Thoracic aorta (tissue), 2 donors: ENCODE measurements at places on chromosomes 4 and X.

DNA sequence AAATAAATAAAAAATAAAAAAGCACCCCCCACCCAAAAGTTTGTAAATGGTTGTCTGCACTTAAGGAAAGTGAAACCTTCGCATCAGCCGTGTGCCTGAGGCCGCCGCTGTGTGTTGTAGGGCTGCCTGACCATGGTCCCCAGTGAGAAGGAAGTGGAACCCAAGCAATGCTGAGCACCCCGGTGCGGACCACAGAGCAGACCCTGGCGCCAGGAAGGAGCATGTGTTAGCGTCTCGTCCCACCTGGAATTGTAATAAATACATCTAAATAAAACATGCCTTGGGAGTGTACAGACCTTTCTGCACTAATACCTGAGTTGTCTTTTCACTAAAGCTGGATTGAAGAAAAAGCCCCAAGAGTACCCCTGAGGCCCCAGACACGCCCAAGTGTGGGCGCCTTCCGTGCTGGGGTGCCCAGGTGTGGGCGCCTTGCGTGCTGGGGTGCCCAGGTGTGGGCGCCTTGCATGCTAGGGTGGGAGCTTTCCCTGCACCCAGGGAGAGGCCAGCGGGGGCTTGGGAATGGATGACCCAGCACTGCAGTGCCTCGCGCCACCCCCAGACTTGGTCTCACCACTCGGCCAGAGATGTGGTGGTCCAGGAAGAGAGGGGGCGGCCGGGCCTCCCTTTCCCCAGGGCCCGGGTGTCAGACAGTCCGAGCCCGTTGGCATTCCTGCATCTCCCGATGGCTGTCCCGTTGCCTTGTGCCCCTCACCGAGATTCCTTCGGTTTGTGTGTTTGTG is 33.7 kb downstream of the HTT-AS start:
- DNase-seq: no peak

DNA sequence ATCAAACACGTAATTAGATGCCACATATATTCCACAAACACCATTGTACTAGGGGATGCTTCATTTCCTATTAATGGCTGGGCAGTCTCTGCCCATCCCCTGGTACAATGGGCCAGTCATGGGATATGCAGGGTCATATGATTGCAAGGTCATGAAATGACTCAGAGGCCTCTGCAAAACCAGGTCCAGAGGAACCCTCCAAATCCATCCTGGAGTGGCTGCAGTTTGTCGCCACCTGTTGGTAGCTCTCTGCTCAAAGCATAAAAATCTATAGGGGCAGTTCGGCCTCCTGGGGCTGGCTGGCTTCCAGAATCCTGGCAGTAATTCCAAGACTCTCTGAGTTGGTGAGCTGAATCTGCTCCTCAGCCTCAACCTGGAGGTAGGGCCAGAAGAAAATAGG is 22.9 kb upstream of the PUDP start:
- no peak for DNase-seq

- DNase-seq: no peak
Observed at GRCh38 chr4:76322236-76322635, 15.7 kb downstream of the STBD1 start.

- no peak for DNase-seq
Observed at GRCh38 chr4:138972956-138973801, 42.4 kb upstream of the NOCT start.

- DNase-seq: no peak
Observed at GRCh38 chrX:148741441-148741840, 241.0 kb downstream of the AFF2 start.

DNA sequence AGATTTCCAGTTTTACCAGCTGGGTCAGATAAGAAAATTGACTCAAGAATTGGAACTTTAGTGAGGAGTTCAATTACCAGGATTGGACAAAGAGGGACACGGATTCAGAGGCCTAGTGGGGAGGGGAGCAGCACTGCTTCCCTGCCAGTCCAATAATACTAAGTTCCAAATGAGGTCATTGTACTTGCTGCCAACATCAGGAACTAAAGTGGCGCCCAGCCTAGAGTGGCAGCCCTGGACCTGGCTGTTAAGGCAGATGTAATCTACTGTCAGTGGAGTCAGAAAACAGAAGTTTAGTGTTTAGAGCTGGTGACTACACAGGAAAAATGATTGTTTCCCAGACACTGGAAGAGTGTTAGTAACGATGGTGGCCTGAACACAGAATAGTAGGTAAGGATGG is 42.7 kb upstream of the RAPGEF2 start:
- no peak for DNase-seq

DNA sequence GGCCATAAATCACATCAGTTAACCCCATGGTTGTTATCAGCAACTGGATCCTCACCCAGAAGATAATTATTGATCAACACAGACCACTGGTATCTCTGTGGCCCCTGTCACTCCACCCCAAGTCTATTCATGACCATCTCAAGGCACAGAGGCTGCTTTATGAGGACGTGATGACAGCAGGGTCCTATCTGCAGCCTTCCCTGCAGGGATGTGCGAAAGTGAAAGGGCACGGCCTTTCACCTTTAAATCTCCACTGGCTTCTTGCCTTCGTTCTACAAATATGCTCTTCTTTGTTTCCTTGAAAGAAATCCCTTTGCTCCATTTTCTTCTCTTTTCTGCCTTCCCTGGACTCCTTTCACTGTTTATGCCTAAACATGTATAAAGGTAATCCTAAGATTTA is 170.6 kb upstream of the EDNRA start:
- no peak for DNase-seq

DNA sequence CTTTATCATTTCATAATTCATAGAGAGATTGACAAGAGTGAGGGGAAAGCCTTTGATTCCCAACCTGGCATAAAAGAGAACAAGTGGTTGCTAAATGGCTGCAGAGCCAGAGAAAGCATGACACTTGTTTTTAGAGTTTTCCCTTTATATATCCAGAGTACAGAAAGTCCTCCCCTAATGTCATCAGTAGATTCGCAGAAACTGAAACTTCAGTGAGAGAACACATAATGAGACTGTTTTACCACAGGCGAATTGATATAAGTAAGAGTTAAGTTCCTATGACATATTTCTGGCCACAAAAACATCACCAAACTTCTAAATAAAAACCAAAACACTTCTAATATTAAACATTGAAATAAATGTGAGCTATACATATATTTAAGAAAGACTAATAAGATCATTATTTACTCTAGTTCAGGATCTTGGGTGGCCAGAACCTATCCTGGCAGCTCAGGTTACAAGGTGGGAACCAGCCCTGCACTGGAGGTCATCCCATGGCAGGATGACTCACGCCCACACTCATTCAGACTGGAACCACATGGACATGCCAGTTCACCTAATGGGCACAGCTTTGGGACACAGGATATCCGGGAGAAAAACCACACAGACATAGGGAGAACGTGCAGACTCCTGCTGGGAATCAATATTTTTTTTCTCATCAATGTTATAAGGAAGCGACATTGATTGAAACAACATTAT is 35.5 kb downstream of the NWD2 start:
- DNase-seq: no peak

- no peak for DNase-seq
Observed at GRCh38 chrX:48531358-48531959, 8.1 kb upstream of the TBC1D25 start.

DNA sequence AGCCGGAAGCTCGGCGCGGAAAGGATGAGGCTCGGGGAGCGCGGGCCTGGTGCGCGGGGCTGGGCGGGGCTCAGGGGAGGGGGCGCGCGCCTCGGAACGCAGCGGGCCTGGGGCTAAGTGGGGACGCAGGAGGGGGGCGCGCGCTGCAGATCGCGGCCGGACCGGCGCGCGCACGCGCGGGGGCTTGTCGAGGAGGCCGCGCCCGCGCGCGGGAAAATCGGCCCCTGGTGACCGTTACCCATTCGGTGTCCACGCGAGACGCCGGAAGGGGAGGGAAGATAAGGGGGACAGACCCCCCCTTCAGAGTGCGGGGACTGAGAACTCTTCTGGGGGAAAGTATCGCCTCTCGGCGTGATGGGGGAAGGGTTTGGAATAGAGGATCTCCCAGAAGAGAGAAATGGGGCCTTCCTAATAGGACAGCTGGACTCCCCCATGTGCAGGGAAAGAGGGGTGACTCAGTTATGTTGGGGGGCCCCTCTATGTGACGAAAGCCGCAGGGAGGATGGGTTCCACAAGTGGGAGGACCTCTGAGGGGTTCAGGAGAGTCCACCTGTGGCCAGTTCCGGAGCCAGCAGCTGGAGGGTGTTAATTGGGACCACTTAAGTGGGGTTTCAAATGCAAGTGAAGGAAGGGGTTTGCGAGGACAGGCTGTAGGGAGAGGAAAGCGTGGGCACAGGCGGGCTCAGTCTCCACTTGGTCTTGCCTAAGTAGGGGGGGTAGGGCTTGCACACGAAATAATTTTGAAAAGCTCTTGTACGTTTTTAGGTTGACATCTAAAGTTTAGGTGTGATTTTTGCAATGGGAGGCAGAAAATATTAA is 584 bp downstream of the SUV39H1 start:
- DNase-seq: no peak

DNA sequence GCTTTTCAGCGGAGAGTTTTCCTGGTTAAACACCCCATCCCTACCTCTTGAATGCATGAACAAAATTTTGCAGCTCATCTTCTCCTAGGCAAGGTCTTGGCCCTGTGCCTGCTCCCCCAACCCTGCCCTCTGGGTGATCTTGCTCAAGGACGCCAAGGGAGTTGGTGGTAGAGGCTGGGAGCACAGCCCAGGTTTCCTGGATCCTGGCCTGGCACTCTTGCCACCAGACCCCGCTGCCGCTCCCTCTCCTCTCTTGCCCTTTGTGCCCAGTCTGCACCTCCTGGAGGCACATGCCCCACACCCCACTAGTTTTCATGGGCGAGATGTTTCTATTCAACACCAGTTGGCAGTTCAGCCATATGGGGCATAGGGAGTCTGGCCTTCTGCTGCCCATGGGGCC is 37.3 kb downstream of the TSC22D3 start:
- no peak for DNase-seq

DNA sequence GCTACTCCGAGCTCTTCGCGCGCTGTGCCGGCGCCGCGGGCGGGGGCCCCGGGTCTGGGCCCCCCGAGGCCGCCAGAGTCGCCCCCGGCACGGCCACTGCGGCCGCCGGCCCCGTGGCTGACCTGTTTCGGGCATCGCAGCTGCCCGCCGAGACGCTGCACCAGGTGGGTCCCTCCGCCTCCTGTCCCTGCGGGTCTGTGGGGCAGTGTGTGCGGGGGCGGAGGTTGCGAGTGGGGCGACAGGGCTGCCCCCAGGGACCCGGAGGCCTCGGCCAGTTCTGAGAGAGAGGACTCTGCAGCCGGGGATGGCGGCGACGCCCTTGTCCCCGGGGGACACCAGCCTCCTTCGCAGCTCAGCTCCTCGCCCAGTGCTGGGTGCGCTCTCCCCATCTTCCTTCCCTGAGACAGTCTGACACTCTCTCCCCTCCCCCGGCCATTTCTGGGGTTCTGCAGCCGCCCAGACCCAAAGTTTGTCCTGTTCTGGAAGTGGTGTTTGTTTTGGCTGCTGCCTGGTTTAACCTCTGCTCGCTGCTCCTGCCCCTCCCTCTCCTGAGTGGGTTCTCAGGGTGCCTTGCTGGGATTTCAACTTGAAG is 609 bp downstream of the REPS2 start:
- DNase-seq: no peak

- no peak for DNase-seq
Observed at GRCh38 chr4:153969542-153969941, 180.7 kb upstream of the SFRP2 start.

- no peak for DNase-seq
Observed at GRCh38 chrX:118571836-118572235, 76.2 kb downstream of the DOCK11 start.

DNA sequence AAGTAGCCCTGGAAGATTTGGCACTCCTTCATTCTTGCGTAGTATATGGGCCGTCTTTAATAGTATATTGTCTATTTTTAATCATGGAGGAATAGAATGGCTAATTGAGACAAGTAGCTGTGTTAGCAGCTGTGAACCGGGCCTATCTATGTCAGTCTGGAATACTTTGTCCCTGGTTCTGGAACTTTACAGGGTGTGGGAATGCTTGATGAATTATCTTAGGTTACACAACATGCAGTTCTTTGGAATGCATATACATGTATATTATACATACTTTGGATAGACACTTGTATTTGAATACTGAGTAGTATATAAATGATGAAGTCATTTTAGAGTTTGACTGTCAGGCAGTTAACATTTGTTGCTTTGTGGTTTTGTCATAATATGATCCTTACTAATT is 37.4 kb downstream of the PDLIM5 start:
- DNase-seq: no peak

- DNase-seq: no peak
Observed at GRCh38 chr4:15413010-15413622, 14.7 kb upstream of the C1QTNF7 start.

- no peak for DNase-seq
Observed at GRCh38 chr4:42641656-42642055, 15.2 kb downstream of the ATP8A1 start.

DNA sequence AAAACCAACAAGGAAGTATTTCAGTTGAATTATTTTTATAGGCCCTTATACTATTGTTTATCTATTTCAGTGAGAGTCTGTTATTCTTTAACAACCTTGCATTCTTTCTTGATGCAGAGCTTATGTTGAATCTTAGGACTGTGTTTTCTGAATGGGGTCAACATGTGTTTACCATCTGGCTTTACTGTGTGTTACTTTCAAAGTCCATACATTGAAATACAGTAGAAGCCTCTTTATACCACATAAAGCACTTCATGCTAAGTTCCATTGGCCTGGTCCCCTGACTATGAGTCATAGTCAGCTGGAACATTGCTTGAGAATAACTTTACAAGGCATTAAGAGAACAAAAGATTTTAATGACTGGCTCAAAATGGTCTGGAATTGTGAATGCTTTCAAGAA is 152.6 kb downstream of the GASK1B start:
- no peak for DNase-seq

DNA sequence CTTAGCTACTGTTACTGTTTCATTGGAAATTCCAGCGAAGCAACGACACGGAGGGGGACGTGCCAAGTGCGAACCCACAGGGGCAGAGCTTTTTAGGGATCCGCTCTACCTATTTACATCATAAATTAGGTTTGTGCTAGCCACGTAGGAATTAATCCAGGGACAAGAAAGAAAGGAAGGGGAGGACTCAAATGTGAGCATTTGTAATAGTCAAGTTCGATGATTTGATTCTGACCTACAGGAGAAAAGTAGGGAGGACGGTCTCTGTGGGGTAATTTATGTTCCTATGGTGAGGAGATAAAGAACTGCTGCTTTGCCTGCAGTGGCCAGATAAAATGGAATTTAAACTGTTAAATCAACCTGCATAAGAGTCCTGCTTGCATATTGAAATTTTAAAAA is 1.7 kb downstream of the INTS6L start:
- DNase-seq: no peak
